ENCODE measurements at places on chromosomes 2 and 18.

- DNase-seq: no peak
These were observed 117.7 kb downstream of the ZNF521 start for GRCh38 chr18:25234322-25234639.

DNA sequence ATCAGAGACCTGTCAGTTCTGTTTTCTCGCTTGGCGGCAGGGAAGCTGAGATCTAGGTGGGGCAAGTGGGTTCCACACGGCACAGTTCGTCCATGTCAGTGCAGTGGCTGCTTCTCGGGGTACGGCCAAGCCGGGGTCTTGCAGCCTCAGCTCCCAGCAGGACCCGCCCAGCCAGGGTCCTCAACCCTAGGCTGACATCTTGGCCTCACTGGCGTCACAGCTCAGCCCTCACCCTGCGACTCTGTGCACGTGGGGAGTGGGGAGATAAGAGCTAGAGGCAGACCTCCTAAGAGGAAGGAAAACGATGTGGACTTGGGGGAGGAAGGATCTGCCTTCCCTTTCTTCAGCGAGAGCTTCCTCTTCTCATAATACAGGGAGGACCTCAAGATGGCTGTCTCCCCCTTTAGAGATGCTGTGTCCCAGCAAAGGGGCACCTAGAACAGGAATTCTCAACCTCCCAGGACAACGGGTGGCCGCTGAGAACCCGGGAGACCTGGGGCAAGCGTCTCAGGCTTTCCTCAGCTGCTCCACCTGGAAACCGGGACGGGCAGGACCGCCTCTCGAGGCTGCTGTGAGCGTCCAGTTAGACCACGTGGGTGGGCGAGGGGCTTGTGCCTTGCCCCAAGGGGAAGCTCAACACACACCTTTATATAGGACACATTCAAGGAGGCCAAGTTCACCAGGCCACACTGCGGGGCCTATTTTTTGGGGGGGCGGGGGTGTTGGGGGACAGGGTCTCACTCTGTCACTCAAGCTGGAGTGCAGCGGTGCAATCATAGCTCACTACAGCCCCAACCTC is 23.5 kb upstream of the KLF11 start:
- no peak for DNase-seq

GRCh38 chr2:113054066-113054465 is 1.4 kb upstream of the IL36B start:
- DNase-seq: no peak

DNA sequence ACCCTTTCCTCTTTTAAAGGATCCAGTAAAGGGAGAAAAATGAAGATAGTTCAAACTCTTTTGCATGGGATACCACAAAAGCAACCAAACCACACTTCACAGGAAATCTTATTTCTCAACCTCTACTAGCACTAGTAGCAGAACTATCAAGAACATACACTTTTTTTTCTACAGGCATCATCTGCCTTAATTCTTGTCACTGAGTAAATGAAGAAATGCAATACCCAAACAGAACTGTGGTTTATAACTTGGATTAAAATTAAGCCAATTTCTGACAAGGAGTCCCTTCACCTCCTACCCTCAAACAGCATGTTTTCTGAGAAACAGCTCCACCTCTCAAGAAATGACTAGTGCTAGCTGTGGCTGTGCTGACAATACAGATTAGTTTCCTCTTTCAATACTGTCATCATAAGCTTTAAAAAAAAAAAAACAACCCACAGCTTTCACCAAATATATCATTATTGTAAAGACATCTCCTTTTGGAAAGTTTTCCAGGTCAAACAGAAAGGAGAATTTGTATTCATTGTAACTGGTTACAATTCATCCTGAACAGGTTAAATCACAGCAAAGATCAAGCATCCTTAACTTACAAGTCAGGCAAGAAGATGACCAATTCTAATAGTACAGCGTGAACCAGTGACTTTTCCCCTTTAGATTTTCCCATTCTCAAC is 44.4 kb downstream of the PTPN2 start:
- no peak for DNase-seq

DNA sequence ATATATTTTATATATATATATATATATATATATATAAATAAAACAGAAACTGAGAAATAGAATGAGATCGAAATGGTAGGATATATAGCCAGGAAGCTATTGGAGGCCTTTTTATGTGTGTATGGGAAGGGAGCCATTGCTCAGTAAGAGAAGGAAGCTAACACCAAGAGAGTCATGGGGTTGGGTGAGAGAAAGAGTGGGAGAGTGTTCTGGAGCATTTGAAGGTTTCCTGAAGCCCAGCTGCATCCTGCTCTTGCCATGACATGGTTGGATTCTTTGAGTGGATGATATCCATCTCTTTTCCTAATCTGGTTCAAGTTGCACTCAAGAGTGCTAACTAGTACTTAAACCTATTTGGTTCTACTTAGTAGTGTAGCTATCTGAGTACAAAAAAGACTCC is 282.3 kb downstream of the DYSF start:
- DNase-seq: no peak

- DNase-seq: no peak
These were observed 60.2 kb upstream of the ATP5MC3 start for GRCh38 chr2:175241691-175242090.

DNA sequence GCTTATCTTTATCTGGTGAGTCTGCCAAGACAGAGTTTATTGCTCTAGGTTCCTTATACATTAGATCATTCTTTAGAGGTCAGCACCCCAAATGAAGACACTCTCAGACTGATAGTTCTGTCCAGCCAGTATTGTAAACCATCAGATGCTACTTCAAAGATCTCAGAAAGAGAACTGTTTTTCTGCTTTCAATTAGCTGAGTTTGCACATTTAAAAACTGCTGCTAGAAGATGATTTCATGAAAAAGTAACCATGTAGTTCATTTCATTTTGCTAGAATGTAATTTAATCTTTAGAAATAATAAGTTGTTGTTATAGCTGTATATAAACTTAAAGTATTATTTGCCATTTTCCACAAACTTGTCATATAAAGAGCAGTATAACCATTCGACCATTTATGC is 344.5 kb upstream of the ATP5MC3 start:
- DNase-seq: no peak

DNA sequence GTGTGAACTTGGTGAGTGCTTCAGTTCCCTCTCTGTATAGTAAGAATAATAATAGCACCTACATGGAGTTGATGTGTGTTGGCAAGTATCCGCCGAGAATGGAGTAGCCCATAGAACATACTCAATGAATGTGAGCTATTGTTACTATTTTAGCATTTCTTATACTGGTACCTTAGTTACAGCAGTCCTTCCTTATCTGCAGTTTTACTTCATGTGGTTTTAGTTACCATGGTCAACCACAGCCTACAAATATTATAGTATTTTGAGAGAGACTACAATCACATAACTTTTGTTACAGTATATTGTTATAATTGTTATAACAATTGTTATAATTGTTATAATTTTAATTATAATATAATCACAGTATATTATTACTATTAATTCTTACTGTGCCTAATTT is 152.5 kb upstream of the RASGRP3 start:
- no peak for DNase-seq

- no peak for DNase-seq
These were observed 81.4 kb upstream of the GCFC2 start for GRCh38 chr2:75792146-75792545.

- DNase-seq: no peak
These were observed 264.5 kb downstream of the NDUFA10 start for GRCh38 chr2:239760596-239760995.

DNA sequence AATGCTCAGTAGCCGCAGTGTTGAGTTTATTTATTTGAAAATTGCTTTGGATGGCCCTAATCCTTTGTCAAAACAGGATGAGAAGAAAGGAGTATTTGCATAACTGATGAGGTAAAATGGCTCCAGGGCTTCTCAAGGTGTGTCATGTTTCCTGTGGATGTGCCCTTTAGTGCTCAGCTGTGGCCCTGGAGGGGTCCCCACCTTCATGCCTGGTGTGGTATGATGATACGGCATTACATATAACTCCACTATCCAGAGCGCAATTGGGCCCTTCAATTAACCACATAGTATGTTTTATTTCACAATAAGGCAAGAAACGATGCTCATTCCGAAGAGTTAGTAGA is 39.8 kb upstream of the TMEM178A start:
- DNase-seq: no peak

GRCh38 chr2:70986499-70987189 is 8.0 kb downstream of the TEX261 start:
- no peak for DNase-seq

- no peak for DNase-seq
These were observed 1.2 kb downstream of the ABCG8 start for GRCh38 chr2:43839776-43840564.

GRCh38 chr18:54690198-54690597 is 99.2 kb downstream of the DYNAP start:
- no peak for DNase-seq

DNA sequence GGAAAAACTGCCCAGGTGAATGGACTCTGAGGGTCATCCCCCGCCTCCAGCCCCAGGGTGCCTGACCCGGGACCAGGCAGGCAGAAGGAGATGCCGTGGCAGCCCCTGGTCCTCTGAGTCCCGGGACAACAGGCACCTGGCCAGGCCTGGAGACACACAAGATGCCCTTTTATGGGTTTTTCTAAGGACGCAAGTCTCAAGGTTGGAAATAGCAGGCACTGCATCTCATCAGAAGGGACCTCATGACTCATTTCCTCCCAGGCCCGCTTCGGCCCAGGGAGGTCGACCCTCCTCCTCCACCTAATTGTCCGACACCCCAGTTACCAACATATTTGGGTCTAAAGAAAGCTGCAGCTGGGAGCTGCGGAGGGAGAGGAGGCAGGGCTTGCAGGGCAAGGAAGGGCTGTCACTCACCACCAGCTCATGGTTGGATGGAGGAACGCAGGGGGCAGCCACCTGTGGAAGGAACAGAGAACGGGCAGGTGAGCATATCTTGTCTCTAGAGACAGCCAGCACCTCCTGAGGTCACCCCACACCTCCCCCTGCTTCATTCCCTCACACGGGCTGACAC is 82.9 kb downstream of the TNS1 start:
- peak; percentile 83 for DNase-seq

GRCh38 chr2:108407864-108408729 is 30.3 kb downstream of the SULT1C4 start:
- no peak for DNase-seq

DNA sequence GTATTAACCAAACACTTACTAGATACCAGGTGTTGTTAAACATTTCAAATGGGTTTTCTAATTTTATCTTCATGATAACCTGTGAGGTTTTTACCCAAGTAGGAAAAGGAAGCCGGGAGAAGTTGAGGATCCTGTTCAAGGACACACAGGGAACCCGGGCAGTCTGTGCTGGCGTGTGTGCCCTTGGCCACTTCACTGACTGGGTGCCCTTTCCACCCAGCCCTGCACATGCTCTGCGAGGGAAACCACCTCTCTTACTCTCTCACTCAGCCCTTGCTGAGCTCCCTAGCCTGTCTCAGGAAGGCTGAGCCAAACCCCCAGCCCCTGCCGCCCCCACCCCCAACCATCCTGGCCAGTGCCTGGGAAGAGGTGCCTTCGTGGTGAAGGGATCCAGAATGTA is 51.8 kb downstream of the TEX44 start:
- no peak for DNase-seq
